Activated CD8-positive, alpha-beta T cell treated with anti-CD3 and anti-CD28 coated beads for 36 hours (primary cell): ENCODE measurements at places on chromosomes 13 and 19.

DNA sequence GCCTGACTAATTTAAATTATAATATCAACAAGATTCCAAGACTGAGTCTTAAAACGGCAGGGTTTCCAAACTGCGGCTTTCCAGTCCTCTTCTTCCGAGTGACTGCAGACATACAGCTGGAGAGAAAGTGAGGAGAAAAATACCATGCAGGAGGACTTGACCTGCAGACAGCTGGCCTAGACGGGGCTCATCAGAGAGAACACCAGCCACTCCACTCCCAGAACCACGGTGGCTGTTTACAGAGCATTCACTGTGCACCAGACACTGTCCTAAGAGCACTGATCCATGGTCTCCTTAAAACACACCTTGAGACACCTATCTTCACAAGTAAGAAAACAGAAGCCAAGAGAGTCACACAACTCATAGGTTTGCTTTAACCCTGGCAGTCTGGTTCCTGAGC lies 152.7 kb downstream of the MIPEP start:
- H3K27ac ChIP-seq = no peak overlapping the region
- H3K4me3 ChIP-seq = no peak overlapping the region
- DNase-seq = no peak
- peaks cover 3% of the 10 kb centered on the region for H3K36me3 ChIP-seq

DNA sequence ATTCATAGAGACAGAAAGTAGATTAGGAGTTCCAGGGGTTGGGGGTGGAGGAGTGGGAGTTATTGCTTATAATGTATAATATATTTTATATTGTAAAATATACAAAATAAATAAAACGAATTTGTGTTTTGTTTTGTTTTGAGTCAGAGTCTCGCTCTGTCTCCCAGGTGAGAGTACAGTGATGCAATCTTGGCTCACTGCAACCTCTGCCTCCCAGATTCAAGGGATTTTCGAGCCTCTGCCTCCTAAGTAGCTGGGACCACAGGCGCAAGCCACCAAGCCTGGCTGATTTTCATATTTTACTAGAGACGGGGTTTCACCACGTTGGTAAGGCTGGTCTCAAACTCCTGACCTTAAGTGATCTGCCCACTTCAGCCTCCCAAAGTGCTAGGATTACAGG lies 2.5 kb upstream of the GADD45GIP1 start:
- no peak overlapping the region for H3K4me3 ChIP-seq
- no peaks in the 10 kb centered on the region for H3K27me3 ChIP-seq
- H3K36me3 ChIP-seq = peaks cover 19% of the 10 kb centered on the region
- DNase-seq = no peak
- no peak overlapping the region for H3K27ac ChIP-seq
- H3K4me1 ChIP-seq = peaks cover 19% of the 10 kb centered on the region

DNA sequence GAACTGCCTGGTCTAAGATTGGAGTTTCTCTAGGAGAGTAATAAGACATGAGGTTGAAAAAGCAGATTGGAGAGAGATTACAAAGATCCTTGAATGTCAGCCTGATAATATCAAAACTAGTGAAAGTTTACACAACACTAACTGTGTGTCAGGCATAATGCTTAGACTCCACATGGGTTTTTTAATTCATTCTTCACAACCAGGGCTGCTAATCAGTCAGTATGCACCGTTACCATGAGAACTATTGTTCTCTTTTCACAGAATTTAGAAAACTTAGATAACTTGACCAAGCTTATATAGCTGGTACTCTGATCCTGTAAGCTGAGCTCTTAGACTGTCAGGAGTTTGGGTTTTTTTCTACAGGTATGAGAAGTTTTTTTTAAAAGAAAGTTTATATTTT lies 46.6 kb upstream of the TSC22D1 start:
- DNase-seq = no peak
- H3K27me3 ChIP-seq = peaks cover 19% of the 10 kb centered on the region
- no peaks in the 10 kb centered on the region for H3K36me3 ChIP-seq

DNA sequence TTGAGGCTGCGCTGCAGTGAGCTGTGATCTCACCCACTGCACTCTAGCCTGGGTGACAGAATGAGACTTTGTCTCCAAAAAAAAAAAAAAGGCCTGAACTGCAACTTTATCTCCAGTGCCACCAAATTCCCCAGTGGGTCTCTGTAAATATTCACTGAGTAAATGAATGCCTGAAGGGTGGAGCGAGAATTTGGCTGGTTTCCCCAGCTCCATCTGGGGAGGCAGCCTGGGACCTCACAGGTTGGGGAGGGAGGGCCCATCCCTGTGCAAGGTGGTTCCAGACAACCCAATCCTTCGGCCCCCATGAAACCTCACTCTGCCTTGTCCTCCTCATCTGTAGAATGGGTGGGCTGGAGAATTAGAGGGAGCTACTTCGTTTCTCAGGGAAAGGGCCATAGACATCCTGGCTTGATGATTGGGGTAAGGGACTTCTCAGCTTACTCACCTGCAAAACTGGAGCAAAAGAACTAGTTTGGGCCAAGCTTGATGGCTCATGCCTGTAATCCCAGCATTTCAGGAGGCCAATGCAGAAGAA lies 4.2 kb upstream of the PKN1 start:
- H3K27me3 ChIP-seq = peaks cover 2% of the 10 kb centered on the region
- H3K27ac ChIP-seq = no peak overlapping the region
- DNase-seq = no peak
- H3K4me3 ChIP-seq = no peak overlapping the region
- no peaks in the 10 kb centered on the region for H3K36me3 ChIP-seq

- no peak overlapping the region for H3K4me3 ChIP-seq
- H3K36me3 ChIP-seq = no peaks in the 10 kb centered on the region
- H3K4me1 ChIP-seq = no peaks in the 10 kb centered on the region
- no peak for DNase-seq
- H3K27me3 ChIP-seq = peaks cover 2% of the 10 kb centered on the region
- no peak overlapping the region for H3K27ac ChIP-seq
Observed at GRCh38 chr19:13286195-13286985, 136.2 kb downstream of the IER2 start.

DNA sequence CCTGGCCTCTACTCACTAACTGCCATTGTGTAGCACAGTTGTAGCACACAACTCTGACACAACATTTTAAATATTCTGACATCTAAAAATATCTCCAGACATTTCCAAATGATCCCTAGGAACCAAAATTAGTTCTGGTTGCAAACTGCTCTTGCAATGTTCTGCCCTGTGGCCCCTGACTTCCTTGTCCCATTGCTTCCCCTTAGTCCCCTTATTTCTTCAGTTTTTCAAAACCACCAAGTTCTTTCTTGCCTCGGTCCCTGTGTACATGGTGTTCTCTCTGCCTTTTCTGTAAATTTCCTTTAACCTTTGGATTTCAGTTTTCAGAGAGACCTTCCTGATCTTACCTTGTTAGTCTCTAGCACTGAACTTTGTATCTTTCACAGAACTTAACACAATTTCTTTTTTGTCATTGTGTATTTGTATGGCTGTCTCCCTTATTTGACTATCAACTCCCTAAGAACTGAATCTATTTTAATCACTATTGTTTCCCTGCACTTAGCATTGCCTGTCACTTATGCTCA lies 87.6 kb upstream of the MLNR start:
- no peak overlapping the region for H3K4me3 ChIP-seq
- no peaks in the 10 kb centered on the region for H3K27me3 ChIP-seq
- H3K27ac ChIP-seq = peak overlapping the region; percentile 44
- H3K4me1 ChIP-seq = peaks cover 12% of the 10 kb centered on the region

GRCh38 chr13:97238432-97238831 lies 16.3 kb downstream of the MBNL2 start:
- no peak overlapping the region for H3K4me3 ChIP-seq
- no peaks in the 10 kb centered on the region for H3K27me3 ChIP-seq
- H3K36me3 ChIP-seq = peaks cover 6% of the 10 kb centered on the region
- peaks cover 57% of the 10 kb centered on the region for H3K4me1 ChIP-seq
- no peak overlapping the region for H3K27ac ChIP-seq
- peak; percentile 31 for DNase-seq
